ENCODE measurements at places on chromosomes 12 and 14.

- DNase-seq: no peak
Measured at GRCh38 chr12:62909340-62909739, 25.6 kb downstream of the PPM1H start.

GRCh38 chr14:101463566-101464171 lies 97.6 kb upstream of the DIO3 start:
- no peak for DNase-seq

DNA sequence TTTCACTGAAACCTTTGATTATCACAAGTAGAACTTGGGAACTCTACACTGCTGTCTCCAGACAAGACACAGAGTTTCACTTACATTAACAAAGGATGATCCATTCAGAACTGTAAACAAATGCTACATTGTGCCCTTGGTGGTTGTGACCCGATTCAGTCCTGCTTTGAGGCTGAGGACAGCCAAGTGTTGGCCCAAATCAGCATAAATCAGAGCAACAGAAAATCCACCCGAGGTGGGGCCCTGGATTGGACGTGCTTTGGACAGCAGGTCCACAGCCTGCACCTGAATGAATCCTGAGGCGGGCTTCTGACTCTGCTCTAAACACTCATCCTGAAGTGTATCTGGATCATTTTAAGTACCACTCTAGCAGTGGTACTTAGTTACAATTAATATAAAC lies 68.8 kb downstream of the PPP2R5C start:
- no peak for DNase-seq

DNA sequence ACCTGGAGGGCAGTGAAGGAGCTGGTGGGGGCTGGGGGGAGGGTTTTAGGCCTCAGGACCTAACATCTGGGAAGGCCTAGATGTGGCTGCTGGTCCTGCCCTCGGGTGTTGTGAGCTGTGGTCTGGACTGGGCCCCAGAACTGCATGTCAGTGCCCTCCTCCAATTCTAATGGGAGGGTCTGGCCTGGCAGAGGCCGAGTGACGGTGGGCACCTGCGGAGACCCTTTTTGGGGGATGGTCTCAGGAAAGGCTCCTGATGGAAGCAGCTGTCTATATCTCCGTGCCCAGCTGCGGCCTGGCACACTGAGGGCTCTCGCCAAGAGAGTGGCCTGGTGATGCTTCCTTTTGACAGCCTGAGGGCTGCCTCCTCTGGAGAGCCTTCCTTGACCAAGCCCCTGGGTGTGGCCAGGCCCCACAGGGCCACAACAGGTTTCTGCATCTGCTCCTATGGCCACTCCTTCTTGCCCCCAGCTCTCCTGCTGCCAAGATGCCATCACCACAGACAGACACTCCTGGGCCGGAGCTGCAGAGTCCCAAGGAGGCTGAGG lies 5.3 kb downstream of the EXOC3L4 start:
- DNase-seq: no peak

- no peak for DNase-seq
Measured at GRCh38 chr14:102644523-102644922, 52.1 kb downstream of the RCOR1 start.

GRCh38 chr12:123035841-123036240 lies 55.4 kb downstream of the ARL6IP4 start:
- DNase-seq: no peak

DNA sequence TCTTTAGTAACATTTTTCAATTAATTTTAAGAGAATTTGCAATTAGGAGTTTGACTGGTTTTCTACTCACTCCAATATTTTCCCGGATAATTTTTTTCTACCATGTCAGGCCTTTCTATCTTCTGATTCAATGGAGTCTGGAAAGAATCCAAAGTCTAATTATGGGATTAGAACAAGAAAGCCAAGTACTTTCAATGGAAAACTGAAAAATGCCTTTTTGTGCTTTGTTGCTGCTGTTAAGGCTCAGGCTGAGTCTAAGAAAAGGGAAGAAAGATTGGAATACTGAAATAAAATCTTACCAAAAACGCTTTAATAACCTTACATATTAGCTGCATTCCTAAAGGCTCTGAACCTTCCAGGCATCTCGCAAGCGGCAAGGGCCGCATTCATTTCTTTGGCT lies 24.4 kb upstream of the DHRS4 start:
- DNase-seq: no peak

DNA sequence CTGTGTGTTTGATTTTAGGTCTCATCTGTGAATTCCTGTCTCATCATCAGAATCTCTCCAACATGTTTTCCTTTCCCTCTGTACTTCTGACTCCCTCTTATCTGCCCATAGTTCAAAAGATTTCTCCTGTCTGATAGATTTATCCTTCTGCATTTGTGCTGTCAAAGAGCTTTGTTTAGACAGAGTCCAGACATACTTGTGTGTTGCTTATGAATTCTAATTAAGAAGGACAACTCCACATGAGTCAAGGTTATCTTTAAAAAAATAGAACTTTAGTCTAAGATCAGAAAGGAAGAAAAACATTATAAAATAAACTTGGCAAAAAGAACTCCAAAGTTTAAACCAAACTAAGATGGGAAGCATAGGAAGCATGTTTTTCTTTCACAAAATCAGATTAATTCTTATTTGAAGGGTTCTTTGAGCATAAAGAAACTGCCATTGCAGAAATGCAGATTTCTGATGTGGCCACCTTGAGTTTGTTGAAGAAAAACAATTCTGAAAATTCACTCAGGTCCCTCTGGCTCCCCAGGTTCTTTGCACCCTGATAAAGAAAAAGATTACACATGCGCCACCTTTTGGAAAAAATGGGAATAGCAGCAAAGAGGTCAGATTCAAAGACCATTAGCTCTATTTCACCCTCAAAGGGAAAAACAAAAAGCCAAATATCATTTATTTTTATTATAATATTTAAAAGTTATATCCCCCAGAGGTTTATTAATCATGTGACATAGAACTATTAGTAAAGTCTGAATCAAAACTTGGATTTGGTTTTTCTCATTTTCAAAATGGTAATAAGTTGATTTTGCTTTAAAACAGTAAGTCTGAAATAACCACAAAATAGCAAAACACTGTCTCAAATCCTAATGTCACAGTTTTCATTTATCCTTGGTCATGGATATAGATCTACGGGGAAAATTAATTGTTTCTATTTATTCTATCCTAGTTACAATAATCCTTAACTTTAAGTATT lies 143.7 kb upstream of the DCN start:
- no peak for DNase-seq

GRCh38 chr12:107558816-107559382 lies 126.7 kb upstream of the PWP1 start:
- no peak for DNase-seq

DNA sequence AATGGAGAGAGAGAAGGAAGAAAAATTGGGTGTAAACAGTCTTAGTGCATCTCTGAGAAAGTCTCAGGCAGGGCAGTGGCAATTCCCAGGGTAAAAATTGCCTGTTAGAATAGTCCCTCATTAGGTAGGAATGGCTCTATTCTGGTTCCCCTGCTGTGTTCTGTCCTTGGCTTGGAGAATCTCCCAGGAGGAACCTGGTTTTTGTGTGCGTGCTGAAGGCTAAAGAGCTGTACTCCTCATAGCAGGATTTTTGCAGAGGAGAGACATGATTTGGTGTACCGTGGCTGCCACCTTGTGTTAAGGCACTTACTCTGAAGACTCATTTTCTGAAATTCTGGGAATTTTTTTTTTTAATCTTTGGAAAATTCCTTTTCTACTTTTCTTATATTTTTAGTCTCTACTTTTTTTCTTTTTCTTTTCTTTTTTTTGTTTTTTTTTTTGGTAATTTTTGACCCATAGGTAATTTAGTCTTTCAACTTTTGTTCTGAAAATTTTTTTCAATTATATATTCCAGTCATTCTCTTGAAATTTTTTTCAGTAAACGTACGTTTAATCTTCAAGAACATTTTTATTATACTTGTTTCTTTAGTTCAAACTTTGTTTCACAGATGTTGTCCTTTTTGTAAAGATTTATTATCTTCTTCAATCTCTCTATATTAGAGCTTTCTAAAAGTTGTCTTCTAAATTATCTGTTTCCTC lies 63.8 kb downstream of the FBXO33 start:
- no peak for DNase-seq

DNA sequence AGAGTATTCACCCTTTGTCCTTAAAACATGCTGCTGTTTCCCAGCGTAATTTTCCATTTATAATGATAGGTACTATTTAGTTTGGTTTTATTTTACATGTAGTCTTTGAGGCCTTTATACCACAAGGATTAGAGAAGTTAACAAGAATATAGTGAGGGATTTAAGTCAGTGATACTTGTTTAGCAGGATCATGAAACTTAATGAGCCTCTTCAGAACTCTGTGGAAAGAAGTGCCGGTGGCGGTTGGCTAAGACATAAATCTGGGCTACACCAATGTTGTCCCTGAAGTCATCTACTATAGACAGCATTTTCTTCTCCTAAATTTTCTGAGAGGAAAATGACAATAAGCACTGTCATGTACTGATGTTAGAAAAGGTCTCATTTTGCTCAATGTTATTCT lies 1226.0 kb upstream of the SEL1L start:
- DNase-seq: no peak

- DNase-seq: no peak
Measured at GRCh38 chr14:53581504-53581903, 375.1 kb downstream of the BMP4 start.

GRCh38 chr14:63045234-63045611 lies at the start of gene KCNH5:
Gene KCNH5, minus strand, starts transcription at chr14:63045458. Its CDS starts 272 bp downstream, at chr14:63045186.
- DNase-seq: no peak

DNA sequence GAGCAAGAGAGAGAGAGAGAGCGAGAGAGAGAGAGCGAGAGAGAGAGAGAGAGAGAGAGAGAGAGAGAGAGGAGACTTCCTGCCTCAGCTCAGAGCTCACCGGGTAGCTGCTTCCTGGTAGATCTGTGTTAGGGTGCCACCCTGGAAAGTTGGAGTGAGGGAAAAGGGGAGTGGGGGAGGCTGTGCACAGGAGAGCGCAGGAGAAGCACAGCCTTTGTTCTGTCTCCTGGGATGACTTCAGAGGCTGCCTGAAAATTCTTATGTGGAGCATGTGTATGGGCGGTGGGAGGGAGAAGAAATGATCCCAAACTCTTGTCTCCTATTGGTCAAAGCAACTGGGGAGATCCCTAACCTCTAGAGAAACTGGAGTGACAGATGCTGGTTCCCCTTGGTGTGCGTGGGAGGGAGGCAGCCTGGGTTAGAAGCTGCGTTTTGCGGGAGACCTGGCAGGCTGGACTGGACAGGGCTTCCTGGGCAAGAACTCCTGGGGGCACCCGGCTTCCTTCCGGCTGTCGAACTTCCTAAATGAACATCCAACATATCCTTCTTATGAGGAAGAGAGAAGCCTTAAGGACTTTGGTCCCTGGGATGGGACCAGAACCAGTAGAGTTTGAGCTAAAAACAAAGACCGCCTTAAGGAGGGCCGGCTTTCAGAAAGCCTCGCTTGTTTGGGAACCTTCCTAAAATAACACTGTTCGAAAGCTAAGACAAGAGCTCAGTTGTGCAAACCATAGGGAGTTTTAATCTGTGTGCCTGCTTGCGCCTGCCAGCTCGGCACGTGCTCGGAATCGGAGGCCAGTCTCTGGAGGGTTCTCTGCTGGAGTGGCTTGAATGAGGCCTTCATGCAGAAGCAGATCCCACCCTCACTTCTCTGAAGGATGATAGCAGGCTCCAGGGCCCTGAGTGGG lies 30.4 kb upstream of the BEGAIN start:
- DNase-seq: no peak

- DNase-seq: no peak
Measured at GRCh38 chr12:128178966-128179365, 88.0 kb upstream of the TMEM132C start.

DNA sequence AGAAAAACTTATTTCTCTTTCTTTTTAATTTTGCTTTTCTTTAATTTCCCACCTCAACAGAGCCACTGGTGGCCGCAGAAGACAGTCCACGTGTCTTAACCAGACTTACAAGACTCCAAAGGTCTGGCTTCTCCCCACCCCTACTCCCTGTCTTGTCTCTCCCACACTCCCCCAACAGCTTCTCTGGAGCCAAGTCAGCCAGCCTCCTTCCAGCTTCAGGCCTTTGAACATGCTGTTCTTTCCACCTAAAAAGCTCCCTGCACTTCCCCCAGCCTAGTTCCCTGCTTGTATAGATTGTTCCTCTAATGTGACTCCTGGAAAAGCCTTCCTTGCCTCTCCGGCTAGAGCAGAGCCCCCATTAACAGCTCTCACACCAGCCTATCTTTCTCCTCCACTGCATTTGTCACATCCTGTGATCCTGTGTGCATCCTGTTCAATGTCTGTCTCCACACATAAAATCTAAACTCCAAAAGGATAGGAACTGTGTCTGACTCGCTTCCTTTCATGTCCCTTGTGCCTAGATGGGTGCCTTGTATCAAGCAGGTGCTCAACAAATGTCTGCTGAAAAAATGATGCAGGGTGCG lies 7.8 kb upstream of the DYNLL1 start:
- DNase-seq: no peak

GRCh38 chr12:126248871-126249403 lies 1183.7 kb downstream of the AACS start:
- DNase-seq: no peak

- no peak for DNase-seq
Measured at GRCh38 chr12:116538076-116538591, 21.0 kb upstream of the MAP1LC3B2 start.

- no peak for DNase-seq
Measured at GRCh38 chr14:84409435-84409834, 1120.5 kb upstream of the FLRT2 start.

DNA sequence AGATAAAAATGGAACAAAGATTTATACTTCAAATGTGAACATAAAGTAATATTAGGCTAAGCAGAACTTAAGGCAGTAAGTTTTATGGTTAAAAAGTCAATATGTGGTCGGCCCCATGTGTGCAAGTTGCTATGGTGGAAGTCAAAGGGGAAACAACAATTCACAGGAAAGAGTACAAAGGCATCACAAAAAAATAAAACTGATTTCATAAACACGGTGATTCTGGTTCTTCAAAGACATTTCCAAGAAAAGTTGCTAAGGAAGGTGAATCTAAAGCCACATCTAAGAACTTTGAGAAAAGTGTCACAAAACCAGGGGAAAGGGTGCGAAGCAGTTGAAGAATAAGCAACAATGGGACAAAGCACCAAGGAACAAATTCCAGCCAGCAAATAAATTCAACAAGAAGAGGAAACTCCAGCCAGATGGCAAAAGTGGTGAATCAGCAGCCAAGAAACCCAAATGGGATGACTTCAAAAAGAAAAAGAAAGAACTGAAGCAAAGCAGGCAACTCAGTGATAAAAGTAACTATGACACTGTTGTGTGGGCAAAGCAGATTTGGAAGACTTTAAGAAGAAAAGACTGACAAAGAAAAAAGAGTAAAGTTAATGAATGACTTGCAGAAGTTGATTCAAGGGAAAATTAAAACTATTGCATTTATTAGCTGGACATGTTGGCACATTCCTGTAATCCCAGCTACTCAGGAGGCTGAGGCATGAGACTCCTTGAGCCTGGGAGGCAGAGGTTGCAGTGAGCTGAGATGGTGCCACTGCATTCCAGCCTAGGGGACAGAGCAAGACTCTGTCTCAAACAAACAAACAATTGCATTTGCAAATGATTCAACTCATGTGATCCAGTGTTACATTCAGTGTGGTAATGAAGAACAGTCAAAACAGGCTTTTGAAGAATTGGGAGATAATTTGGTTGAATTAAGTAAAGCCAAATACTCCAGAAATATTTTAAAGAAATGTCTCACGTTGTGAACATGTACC lies 19.5 kb downstream of the PTGDR start:
- DNase-seq: no peak

- no peak for DNase-seq
Measured at GRCh38 chr12:91681751-91682150, 463.9 kb downstream of the BTG1 start.

GRCh38 chr12:104131609-104132008 lies 6.4 kb downstream of the NFYB start:
- no peak for DNase-seq
